Stimulated activated CD8-positive, alpha-beta memory T cell treated with anti-CD3 and anti-CD28 coated beads, Interleukin-7, amount 100 ng/mL, for 1 hour (primary cell): ENCODE measurements at places on chromosomes 13 and 19.

GRCh38 chr13:104759069-104759468 is 1692.9 kb upstream of the SLC10A2 start:
- no peak for DNase-seq

- no peak for DNase-seq
These were observed 863.9 kb upstream of the GPC6 start for GRCh38 chr13:92362717-92363116.

- DNase-seq = no peak
These were observed 6.3 kb downstream of the FREM2 start for GRCh38 chr13:38693168-38693567.

- no peak for DNase-seq
These were observed 5.4 kb downstream of the FLT1 start for GRCh38 chr13:28489524-28489931.

DNA sequence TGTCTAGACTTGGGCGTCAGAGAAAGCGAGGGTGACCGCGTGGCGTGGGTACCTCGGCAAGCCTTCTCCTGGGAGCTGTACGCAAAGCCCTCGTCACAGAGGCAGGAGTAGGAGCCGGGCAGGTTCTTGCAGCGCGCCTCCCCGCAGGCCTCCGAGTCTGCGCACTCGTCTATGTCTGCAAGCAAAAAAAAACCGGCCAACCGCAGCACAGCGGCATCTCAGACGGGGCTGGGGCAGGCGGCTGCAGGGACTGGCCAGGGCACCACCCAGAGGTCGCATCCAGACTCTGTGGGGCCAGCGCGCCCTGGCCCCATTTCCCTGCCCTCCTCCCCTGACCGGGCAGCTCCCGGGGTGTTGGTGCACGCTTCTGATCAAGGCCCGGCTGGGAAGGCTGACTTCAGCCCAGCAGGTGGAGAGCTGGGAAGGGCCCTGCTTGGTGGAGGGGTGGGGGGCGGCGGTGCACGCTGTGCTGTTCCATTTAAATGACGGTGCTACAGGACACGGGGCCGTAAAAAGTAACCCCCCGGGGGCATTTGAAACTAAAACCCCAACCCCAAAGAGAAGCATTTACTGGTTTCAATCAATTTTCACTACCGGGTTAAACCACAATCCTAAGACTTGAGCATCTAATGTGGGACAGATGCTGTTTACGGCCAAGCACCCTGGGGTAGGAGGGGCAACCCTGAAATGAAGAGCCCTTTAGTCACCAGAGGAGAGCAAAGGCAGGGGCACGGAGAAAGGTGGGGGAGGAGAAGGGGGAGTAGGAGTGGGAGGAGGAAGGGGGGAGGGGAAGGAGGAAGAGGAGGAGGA is 28.2 kb downstream of the GAS6 start:
- DNase-seq = no peak

- no peak for DNase-seq
These were observed 4.9 kb downstream of the ZAR1L start for GRCh38 chr13:32310134-32310706.

GRCh38 chr19:8576273-8576993 is 809 bp downstream of the MYO1F start:
- DNase-seq = no peak

- no peak for DNase-seq
These were observed 23.5 kb downstream of the CDADC1 start for GRCh38 chr13:49271264-49271663.

DNA sequence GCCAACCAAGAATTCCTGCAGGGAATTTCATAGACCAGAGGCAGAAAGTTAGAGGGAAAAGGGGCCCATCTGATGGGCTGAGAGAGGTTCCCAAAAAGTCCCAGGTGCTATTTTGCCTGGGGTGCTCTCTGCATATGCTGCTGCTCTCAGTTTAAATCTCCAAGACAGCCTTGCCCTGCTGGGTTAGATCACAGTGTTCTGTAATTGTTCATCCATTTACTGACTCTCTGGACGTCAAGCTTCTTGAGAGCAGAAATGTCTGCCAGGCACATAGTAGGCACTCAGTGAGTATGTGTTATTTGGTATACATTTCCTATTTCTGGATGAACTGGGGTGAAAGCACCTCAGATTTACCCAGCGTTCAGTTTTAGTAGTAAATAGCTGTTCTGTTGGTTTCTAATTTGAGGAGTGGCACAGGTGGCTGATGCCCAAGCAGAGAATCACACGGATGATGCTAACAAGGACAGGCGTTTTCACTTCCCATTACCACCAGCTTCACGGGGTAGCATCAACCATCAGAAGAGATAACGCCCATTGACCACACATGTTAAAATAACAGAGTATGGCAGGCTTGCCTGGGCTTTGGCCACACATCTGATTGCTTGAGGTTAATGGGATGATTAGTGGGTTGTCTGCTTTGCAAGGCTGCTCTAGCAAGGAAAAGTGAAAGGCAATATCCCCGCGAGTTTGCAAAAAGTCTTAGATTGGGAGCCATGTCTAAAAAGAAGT is 161.1 kb downstream of the SLC7A1 start:
- DNase-seq = no peak

DNA sequence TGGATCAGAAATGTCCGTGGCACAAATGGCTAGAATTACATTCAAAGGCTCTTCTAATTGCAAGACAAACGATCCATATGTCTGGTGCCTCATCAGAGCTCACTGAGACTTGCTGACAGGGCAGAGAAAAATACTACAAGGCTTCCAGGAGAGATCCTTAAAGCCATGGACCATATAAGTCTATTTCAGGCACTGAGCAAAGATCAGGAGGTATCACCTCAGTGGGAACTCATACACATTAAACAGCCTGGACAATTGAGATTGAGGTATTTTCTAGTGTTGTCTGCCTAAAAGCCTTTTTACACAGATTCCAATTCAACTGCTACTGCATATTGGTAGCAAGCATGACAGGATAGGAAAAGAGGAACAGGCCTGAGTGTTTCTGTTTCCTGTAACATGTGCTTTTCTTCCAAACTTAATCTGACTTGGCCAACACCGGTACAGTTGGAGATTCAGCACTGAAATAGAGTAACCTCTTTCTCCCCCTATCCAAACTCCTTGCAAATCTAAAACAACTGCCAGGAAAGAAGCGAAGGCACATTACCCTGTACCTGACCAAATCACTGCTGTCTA is 65.9 kb downstream of the SERP2 start:
- no peak for DNase-seq

- DNase-seq = peak; percentile 64
These were observed 16.6 kb downstream of the SIGLEC8 start for GRCh38 chr19:51441410-51442390.

GRCh38 chr19:29320618-29321017 is 107.7 kb upstream of the UQCRFS1 start:
- DNase-seq = no peak

GRCh38 chr19:19570571-19570970 is 32.5 kb downstream of the CILP2 start:
- no peak for DNase-seq

- DNase-seq = no peak
These were observed 324.4 kb downstream of the LMO7 start for GRCh38 chr13:75960538-75960994.

- no peak for DNase-seq
These were observed 1.9 kb downstream of the CNN2 start for GRCh38 chr19:1028062-1028926.

DNA sequence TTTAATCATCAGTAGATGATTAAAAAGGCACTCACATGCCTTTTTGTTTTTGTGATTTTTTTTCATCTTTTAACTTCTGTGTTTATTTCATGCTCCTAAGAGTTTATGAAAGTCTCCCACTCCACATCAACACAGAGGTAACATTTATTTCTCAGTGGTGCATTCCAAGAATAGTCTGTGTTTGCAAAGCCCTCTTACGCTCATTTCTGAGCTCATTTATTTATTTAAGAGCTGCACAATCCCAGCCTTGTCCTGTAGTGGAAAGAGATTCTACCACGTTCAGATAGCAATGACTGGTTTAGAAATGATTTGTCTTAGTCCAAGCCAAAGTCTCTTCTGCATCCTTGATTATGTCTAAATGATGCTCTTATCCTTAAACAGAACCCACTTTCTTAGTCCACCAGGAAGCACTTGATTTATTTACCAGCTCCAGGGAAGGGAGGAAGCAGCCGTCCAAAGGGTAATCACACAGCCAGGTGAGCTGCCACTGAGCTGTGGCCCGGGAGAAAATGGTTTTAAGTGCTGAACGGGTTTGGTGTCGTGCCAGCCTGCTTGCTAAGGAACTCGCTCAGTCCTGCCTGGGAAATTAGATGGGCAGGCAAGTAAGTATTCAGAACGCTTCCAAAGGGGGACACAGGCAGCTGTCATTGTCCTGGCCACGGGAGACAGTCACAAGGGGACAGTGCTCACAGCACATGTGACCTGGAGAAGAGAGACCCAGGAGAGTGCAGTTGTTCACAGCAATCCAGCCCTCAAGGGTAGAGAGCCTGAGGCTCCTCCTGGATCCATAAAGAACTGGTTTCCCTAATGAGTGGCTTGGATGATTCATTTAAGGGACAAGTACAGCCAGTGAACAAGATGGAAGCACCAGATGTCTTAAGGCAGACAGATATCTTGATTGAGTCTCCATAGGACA is 131.8 kb upstream of the WASF3 start:
- no peak for DNase-seq

GRCh38 chr19:16325641-16326400 is 1.2 kb downstream of the KLF2 start:
- DNase-seq = no peak

DNA sequence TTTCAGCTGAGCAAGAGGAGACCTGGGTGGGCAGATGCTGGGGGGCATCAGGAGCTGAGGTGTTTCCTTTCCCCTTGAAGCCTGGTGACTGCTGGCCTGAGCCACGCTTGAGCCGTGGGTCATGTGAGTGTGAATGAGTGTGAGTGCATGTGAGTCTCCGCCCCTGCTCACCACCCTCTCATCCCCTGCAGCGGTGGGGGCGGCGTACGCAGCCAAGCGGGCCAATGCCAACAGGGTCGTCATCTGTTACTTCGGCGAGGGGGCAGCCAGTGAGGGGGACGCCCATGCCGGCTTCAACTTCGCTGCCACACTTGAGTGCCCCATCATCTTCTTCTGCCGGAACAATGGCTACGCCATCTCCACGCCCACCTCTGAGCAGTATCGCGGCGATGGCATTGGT is 5.2 kb downstream of the B3GNT8 start:
- no peak for DNase-seq

DNA sequence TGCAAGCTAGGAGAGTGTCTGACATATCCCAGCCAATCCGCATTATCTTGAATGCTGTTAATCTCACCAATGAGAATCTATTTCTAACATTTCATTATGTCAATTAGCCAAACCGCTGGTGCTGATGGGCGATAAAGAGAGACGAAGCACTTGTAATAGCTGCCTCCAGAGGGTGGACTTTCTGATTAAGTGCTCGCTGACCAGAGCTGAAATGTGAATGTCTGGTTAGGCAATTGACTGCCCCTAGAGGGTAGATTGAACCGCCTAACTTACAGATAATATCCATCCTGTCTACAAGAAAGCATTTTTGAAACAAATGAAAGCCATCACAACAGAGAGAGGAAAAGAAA is 552 bp upstream of the GRWD1 start:
- DNase-seq = no peak

DNA sequence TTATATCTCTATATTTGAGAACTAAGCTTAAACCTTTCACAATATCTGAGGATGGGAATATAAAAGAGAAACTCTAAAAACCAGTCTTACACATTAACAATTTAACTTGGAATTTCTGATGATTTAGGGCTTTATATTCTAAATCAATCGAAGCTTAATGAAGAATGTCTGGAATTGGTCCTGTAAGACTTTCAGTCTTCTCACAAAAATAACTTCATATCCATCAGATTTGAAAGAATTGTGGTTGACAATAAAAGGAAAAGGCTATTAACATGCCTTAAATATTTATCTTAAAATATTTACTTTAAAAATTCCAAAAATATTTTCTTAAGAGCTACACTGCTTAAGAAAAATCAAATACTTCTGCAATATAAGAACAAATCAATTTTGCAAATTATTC is 27.3 kb downstream of the MYCBP2 start:
- no peak for DNase-seq

DNA sequence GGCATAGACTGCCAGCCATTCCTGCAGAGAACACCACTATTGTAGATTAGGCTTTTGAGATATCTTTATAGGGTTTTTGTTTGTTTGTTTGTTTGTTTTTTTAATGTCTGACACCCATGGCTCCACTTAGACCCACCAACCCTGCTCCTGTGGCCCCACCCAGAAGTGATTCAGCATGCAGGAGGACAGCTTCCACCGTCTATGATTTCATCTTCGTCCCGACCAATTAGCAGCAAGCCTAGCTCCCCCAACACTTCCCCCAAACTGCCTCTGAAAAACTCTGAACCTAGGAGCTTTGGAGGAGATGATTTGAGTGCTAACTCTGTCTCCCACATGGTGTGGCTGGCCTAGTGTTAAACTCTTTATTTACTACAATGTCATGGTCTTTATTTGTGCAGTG is 108.3 kb upstream of the RXFP2 start:
- no peak for DNase-seq

DNA sequence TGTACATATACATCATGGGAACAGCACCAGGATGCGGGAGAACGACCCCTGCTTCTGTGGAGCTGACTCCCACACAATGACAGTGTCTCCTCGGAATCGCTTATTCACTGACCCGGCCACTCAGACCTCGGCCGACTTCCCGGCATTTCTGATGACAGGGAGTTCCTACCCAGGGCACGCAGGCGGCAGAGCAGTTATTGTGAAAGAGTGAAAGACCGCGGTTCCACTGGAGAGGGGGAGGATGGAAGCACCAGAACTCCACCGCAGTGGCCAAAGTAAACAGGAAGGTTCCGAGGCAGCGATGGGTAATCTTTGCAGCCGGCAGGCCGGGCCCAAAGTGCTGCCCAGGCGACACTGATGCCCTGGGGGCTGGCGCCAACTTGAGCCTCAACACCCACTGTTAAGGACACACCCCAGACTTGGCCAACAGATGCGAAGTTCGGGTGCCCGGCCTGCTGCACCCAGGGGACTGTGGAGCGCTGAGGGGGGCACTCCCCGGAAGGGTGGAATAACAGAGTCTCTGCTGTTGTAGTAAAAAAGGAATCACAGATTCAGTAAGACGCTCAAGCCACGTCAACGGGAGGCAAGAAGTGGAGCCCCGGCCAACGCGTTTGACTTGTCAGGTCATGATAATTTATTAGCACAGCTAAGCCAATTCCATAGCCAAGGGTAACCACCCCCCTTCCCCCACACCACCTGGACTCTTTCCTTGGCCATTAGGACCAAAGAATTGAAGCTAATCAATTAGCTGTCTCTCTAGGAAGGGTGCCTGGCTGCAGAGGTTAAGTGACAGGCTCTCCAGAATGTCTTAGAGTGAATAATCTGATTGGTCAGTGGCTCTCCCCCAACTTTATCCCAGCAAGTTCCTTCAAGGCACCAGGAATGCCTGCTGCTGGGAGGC is 5.8 kb downstream of the MLLT1 start:
- no peak for DNase-seq
